ENCODE measurements at places on chromosomes 2 and 18.
A peak's percentile ranks its signal among the peaks of the same experiment; 100 is the strongest.

GRCh38 chr2:66526180-66526579 is 91.3 kb downstream of the MEIS1 start:
- DNase-seq: no peak

GRCh38 chr2:74515981-74516633 is 1.9 kb downstream of the TLX2 start:
- peak; percentile 91 for DNase-seq

DNA sequence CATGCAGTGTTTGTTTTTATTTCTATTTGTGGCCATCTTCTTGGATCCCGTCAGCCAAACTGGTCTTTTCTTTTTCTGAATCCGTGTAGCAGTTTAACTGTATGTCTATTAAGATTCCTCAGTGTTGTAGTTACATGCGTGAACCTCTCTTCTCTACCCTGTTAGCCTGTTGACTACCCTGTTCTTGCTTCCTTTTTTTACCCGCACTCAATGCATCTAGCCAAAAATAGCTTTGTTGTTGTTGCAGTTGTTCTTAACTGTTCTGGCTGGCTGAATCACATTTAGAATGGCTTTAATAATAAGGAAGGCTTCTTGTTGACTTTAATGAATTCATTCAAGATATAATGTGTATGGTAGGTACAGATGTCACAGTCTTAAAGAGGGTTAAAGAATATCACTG is 137.1 kb downstream of the LCLAT1 start:
- no peak for DNase-seq

GRCh38 chr2:234955091-234955591 is 3.3 kb downstream of the SH3BP4 start:
- DNase-seq: no peak

DNA sequence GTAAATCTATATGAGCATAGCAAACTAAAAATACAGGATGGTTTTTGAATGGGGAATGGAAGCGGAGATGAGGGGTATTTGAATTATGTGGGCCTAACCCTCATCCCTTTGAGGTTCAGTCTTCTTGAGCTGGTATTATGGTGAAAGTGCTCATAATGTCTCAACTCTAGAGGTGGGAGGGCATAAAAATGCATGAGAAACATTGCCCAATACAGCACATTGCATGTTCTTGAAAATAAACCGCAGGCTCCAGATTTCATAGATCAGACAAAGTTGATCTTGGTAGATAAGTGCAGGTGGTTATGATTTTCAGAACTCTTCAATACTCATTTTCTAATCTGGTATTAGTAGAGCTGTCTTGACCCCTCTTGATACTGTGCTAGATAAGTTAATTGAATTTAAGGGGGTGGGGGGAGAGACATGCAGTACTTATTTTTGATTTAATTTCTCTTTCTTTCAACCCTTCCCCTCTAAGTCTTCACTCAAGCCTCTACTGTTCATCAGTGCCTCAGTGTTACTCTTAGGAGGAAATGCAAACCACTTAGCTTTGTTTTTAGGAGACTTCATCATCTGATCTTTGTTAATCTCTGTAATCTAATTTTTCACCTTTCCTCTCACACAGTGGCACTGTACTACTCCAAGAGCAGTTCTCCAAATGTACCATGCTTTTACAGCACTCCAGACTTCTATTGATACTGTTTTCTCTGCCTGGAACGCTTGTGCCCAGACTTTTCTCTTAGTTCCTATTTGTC is 22.2 kb downstream of the XRCC5 start:
- DNase-seq: no peak

- DNase-seq: no peak
Observed at GRCh38 chr18:58315041-58315440, 271.0 kb downstream of the NEDD4L start.

- DNase-seq: no peak
Observed at GRCh38 chr18:21454725-21455124, 145.8 kb downstream of the ESCO1 start.

DNA sequence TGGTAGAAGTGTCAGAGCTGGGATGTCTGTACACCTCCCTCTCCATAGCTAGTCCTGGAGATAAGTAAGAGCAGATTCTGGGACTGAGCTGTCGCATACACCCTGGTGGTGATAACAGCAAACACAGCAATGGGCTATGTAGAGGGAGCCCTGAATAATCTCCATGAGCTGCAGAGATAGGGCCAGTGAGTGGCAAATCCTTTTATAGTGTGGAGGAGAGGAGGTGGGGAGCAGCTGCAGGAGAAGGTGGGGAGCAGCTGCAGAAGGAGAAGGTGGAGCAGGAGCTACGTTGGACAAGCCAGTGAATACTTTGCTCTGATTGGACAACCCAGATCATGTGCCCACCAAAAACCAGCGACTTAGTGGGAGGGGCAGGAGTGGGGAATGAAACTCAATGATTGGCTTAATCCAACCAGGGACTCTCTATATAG is 85.5 kb downstream of the TMEM247 start:
- no peak for DNase-seq

GRCh38 chr2:152221839-152222238 is 46.3 kb upstream of the STAM2 start:
- DNase-seq: no peak

DNA sequence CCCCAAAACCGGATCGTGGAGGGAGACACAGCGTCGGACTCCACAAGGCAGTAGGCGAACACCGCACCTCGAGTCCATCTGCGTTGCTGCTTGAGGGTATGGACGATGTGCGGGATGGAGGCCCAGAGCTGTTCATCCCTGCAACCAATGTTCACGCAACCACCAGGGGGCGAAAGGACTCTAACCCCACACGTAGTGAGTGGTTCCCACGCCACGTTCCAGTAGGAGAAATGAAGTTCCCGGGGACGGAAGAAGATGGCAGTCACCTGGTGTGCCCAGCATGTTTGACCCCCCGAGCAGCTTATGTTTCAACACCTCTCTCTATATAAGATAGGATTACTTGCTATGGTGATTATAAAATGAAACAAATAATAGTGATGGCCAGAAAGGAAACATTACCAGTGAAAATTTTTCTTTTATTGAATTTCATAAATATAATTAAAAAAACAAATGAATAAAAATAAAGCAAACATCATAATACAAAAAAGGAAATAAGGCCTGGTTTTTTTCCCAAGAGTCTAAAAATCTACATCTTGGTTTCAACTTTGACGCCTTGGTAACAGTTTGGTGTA is 184.3 kb downstream of the SH3BP4 start:
- DNase-seq: peak; percentile 72

DNA sequence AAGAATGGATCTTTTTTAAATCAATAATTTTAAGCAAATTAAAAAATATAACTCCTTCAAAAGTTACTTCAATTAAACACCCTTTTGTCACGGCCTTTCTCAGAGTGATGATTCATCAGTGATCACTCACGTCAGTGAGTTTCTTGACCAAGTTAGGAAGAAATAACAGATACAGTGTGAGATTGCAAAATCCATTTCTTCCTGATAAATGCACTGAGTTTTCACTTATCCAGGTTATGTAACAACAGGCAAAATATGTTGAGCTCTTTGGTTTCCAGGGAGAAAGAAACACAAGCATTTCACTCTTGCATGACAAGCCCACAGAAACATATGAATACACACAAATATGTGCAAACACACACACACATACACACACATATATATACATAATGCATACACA is 195.9 kb upstream of the CYRIA start:
- no peak for DNase-seq

- no peak for DNase-seq
Observed at GRCh38 chr2:64652231-64653108, 1.2 kb downstream of the SERTAD2 start.

DNA sequence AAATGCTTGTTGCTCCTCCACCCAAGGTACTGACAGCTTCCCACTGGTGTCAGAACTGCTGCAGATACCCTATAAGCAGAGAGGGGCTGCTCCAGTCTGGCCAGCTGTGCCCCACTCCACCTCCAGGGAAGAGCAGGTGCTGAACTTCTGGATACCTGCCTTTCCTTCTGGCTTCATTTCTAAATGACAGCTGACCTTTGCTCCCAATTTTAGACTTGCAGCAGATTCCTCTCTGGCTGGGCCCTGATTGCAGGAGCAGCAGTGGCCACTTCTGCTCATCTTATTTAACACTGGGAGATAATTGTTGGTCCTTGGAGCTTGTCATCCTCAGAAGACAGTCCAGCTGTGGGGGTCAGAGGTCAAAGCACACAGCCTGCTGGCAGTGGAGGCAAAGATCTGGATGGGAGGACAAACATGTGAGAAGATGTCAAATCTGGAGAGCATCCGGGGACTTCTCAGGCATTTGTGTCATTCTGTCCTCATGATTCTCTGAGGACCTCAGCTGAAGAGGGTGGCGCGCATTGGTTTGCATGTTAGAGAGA is 38.9 kb downstream of the SETBP1 start:
- DNase-seq: no peak

- DNase-seq: no peak
Observed at GRCh38 chr2:149164827-149165226, 126.3 kb downstream of the LYPD6B start.

GRCh38 chr2:134148843-134149472 is 104.9 kb upstream of the MGAT5 start:
- DNase-seq: no peak

GRCh38 chr2:156115338-156115737 is 217.2 kb downstream of the NR4A2 start:
- DNase-seq: no peak

DNA sequence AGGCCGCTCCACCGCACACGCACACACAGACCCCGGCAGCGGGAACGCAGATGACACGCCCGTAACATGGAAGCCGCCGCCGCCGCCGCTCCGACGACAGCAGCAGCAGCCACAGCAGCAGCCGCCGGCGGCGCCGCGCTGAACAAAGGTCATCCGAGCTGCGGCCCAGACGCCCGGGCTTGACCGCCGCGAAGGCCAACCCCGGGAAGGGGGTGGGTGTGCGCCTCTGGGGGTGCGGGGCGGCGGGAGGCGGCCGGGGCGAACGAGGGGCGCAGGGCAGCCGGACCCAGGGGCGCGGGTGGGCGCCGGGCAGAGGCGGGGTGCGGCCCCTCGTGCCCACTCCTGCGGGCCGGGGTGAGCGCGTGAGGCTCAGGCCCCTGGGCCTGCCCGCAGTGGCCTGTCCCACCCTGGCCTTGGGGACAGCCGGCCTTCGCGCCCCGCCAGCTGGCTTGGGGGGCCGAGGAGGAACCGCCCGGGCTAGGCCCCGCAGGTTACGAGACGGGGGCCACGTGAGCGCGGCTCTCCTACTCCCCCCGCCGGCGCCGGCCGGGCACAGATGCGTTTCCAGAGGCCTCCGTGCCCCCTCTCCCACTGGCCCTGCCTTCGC is 1.0 kb upstream of the ZNF532 start:
- DNase-seq: peak; percentile 69

- DNase-seq: no peak
Observed at GRCh38 chr2:25316101-25316500, 25.6 kb downstream of the DNMT3A start.

GRCh38 chr2:229728370-229728769 is 14.0 kb upstream of the DNER start:
- no peak for DNase-seq

GRCh38 chr2:58435246-58435645 is 194.1 kb upstream of the FANCL start:
- no peak for DNase-seq

- DNase-seq: no peak
Observed at GRCh38 chr2:3585261-3586109, 9.4 kb upstream of the COLEC11 start.

DNA sequence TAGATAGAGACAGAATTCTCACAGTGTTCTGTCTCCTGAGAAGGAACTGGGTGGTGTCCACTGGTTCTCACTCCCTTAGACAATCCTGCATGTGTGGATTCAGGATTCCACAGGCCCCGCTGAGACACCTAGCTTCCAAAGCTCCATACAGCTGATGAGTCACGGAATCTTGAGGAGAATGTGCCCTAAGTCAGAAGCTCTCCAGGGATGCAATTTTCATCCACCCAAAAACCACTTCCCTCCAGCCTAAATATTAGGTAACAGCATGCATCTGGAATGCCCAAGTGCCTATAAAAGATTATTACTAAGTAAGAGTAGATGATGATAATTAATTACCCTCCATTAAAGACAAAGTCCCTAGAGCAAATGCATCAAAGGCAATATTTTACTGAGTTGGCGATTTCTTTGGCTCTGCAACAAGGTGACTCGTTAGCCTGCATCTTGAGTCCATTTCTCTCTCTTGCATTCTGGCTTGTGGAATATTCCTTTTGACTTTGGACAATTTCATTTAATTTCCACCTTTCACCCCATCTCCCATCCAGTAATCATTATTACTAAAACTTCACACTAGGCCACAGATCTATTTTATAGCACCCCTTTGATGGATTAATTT is 475.1 kb downstream of the TNS1 start:
- no peak for DNase-seq

GRCh38 chr2:172412984-172413492 is 14.3 kb upstream of the ITGA6 start:
- DNase-seq: no peak

DNA sequence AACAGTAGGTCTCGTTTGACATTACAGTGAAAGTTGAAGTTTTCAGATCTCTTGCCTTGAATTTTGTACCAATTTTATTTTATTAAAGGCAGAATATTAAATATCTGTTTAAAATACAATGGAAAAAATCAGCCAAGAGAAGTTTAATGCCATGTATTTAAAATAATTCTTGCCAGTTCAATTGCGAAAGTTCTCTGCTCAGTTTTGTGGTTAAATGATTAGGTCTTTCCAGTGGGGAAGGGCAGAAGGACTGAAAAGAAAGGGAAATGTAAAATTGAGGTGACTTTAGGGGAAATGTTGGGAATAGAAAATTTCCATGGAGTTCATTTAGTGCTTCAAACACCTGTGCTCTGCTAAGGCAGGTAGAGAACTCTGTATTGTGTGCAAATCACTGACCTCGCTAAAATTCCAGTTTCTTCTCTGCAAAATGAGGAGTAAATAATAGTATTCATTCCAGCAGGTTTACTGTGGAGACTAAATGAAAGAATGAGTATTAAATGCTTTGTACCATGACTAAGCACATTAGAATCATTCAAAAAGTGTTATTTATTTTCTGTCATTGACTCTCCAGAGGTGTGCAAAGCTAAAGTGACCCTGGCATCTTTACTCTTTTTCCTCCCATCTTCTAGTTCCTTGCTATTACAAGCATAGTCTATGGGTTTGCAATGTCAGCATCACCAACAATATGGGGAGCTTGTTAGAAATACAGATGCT is 74.4 kb downstream of the KIAA1328 start:
- no peak for DNase-seq

DNA sequence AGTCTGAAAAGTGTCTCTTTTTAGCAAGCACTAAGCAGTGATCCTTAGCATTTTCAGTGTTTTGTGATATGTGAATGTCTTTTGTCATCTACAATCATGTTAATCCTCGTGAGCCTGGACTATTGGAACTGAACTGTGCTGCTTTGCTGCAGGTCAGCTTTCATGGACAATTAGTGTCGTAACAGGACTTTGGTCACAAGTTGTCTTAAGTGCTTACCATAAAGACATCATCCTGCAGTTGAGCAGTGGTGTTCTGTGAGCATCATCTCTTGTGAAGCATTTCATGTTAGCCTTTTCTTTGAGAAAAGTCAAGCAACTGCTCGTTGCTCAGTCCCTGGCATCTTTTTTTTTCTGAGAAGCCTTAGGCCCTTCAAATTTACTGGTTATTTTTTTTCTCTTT is 135.9 kb downstream of the ZNF407 start:
- DNase-seq: no peak

DNA sequence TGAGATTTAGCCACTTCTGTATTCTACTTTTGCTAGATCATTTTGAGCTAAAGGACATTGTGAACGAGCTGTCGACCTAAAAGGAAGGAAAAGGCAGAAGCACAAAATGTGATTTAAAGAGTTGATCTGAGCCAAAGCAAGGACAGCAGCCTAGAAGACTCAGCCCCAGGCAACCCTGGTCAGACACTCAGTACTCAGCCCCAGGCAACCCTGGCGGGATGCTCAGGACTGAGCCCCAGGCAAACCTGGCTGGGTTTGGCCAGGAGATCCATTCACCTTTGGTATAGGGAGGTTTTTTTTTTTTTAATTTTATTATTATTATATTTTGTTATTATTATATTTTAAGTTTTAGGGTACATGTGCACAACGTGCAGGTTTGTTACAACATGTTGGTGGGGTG is 34.3 kb upstream of the PXDN start:
- no peak for DNase-seq

All from activated CD8-positive, alpha-beta memory T cell treated with anti-CD3 and anti-CD28 coated beads for 24 hours (primary cell).